Activated naive CD8-positive, alpha-beta T cell treated with anti-CD3 and anti-CD28 coated beads for 36 hours (primary cell): ENCODE measurements at places on chromosomes 2 and 18. TPM values are rescaled to one million over a fixed set of nuclear protein-coding genes. Genes with fewer than 3 reads are reported as not detected.

DNA sequence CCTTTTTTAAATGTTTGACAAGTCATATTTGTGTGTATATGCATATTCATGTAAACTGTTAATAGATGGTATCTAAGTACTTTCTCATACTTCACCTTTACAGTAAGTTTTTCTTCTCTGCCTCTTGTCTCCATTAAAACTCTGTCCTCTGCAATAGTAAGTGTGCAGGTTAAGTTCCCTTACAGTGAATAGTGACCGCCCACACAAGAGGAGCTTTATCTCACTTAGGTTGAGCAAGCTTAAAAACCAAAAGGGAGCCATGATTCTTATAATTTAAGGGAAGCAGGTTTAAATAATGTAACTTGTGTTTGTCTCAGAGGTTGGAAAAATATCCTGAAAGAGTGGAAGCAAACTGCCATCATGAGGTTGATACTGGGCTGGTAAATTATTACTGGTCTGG is 61.3 kb downstream of the MRPS9 start:
- DNase-seq: no peak

Gene BMPR2
- 8.3 TPM for total RNA-seq

- DNase-seq: peak; percentile 91
Measured at GRCh38 chr2:96537066-96537733, 648 bp downstream of the ARID5A start.

- DNase-seq: no peak
Measured at GRCh38 chr18:66048406-66048805, 297.6 kb downstream of the CDH7 start.

DNA sequence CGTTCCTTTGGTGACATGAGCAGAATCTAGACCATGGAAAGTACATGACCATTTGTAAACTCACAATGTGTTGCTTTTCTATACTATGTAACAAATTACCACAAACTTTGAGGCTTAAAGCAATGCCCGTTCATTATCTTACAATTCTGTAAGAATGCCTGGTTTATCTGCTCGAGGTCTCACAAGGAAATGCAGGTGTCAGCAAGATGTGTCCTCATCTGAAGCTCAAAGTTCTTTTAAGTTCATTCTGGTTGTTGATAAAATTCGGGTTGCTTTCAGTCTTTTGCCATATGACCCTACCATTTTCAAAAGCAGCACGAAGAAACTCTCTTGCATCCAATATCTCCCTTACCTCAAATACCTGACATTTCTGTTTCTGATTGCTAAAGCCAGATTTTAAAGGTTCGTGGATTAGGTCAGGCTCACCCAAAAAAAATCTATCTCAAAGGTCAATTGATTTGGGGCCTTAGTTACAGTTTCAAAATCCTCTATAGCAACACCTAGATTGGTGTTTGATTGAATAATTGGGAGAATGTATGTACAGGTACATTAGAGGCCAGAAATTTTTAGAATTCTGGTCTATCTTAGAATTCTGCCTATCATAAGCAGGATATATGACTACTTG is 125.9 kb downstream of the TMEM131 start:
- no peak for DNase-seq
